ENCODE measurements at places on chromosomes 4 and X. TPM values are rescaled to one million over a fixed set of nuclear protein-coding genes. Genes with fewer than 3 reads are reported as not detected.

DNA sequence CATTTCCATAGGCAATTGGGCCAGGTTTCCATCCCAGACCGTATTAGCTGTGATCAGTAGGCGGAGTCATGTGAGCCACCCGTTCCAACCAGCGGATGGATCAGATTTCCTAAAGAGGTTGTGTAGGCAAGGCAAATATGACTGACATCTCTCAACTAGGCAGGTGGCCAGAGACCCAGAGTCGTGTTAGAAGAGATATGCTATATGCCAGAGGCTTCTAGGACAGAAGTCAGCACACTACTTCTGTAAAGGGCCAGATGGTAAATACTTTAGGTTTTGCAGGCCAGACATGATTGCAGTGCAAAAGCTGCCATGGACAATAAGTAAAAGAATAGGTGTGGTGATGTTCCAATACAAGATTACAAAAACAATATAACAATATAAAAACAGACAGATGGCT is 788.4 kb downstream of the RPA4 start:
- no peak for DNase-seq

- no peak for DNase-seq
Measured at GRCh38 chr4:67332627-67333026, 212.7 kb downstream of the CENPC start.

DNA sequence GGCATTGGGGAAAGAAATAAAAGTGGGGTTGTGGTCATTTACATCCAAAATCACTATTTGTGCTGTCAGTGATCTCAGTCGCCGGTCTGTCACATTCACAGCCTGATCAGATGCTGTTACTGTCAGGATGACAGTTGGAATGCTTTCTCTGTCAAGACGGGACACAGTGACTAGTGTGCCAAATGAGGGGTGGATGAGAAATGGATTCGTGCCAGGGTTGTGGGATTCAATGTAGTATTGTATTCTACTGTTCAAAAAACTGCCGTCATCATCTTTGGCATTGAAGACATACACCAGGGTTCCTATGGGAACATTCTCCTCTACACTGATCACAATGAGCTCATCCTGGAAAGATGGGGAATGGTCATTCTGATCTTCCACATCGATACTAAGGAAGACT is 171.1 kb downstream of the DCHS2 start:
- no peak for DNase-seq

DNA sequence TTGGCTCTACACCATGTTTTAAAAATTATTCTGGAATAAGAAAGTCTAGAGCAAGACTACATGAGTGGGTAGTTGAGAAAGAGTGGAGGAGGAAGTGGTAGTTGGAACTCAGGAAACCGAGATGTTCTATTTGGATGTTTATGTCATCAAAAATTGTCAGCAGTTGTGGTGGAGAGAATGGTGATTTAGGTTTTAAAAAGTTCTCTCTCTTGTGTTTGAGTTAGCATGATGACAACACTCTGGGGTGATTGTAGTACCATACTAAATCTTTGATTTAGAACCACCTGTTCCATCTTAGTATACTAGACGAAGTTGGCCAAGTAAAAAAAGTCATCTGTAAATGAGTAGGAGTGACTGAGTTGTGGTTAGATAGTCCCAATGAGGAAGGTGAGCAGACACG is 40.7 kb downstream of the KLHL2 start:
- no peak for DNase-seq

- no peak for DNase-seq
Measured at GRCh38 chr4:123554801-123555232, 158.2 kb downstream of the SPRY1 start.

DNA sequence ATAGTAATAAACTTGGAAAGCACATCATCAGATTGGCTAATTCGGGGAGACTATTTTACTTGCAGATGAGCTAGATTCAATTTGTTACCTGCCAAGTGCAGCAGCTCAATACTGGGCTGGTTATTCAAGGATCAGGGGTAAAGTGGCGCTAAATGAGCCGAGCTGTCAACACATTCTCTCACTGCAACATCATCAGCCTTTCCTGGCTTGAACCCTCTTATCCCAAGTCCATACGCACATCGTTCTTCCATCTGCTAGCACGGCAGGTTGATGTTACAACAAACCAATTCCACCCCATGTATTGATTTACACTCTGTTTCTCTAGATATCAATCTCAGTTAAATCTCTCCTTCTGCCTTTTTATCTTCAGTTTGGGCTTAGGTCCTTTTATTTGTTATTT is 2101.5 kb upstream of the AGA start:
- no peak for DNase-seq

DNA sequence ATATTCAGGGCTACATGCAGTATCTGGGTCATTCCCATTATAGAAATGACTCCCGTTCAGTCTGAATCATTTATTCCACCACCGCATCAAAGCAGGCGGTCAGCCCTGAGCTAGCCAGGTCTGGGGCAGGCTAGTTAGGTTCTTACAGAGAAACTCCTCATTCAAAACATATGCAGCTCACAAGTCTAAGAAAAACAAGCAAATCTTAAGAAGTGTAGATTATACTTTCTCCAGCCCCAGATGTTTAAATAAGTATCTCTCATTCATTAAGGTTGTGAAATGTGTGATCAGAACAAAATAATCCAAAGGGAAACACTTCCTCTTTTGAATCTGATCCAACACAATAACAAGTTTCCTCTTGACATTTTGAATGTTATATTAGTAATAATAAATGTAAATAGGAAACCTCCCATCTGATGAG is 441.9 kb downstream of the INPP4B start:
- peak; percentile 43 for DNase-seq

GRCh38 chr4:5012244-5012898 is 6.9 kb downstream of the CYTL1 start:
- DNase-seq: no peak

GRCh38 chrX:29666366-29666765 is 549.0 kb upstream of the MAGEB2 start:
- no peak for DNase-seq

DNA sequence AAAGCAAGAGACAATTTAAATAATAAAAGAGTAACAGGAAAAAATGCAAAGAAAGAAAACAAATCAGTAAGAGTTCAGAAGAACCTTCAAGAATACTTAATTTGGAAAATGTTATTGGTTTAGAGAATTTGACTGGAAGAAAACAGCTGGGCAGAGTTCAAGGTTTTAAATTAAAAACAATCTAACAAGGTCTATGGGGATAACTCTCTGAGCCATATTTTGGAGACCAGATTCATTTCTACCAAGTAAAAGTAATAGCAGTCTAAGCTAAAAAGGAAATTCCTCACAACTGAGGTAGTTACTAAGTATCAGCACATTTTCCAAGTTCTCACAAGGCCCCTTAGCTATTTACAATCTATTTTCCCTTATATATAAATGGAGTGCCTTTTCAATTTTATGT is 82.4 kb upstream of the TFDP3 start:
- DNase-seq: no peak

DNA sequence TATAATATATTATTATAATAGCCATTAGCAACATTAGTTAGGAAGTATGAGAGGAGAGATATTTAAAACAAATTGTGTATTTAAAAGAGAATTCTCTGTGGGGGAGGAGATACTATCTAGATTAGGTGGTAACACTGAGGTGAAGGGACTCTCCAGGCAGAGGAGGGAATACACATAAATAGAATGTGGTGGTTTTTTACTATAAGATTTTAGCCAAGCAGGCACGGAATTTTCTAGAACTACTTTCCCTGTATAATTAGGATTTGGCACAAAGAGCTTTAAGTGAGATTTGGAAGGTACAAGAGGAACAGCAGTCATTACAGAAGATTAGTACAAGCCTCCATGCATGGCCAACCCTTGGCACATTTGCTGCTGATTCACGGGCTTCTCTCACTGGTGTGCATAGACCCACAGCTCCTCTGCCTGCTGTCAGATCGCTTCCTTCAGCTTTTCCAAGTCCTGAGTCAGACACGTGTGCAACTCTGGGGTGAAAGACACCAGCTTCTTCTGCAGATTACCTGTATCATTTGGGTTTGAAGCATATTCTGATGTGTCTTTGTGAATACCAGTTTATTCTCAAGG is 685.5 kb downstream of the KCTD8 start:
- DNase-seq: no peak

DNA sequence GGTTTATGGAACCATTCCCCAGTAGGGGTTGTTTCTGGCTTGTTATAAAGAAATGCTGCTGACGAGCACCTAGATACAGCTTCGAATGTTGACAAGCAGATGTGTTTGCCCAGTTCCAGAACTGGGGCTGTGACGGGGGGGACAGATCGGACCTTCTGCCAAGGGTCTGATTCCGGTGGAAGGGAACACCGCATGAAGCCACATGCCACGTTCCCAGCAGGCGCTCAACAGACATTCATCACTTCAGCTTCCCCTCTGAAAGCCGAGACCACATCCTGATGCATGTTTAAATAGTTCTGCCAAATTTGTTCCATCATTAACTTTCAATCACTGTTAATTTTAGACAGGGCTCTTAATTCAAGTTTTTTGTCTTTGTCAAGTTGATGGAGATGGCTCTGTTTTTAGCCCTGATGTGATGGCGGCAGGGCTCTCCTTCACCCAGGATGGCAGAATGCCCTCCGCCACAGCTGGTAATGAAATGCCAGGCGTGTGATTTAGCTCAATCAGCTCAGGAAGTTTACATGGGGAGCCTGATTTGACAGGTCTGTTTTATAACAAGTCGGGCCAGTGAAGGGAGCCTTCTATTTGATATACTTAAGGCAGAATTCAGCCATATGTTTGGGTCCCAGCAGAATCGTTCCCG is 57.4 kb downstream of the PSAPL1 start:
- DNase-seq: peak; percentile 68

- no peak for DNase-seq
Measured at GRCh38 chrX:53605004-53605403, 81.5 kb downstream of the HUWE1 start.

DNA sequence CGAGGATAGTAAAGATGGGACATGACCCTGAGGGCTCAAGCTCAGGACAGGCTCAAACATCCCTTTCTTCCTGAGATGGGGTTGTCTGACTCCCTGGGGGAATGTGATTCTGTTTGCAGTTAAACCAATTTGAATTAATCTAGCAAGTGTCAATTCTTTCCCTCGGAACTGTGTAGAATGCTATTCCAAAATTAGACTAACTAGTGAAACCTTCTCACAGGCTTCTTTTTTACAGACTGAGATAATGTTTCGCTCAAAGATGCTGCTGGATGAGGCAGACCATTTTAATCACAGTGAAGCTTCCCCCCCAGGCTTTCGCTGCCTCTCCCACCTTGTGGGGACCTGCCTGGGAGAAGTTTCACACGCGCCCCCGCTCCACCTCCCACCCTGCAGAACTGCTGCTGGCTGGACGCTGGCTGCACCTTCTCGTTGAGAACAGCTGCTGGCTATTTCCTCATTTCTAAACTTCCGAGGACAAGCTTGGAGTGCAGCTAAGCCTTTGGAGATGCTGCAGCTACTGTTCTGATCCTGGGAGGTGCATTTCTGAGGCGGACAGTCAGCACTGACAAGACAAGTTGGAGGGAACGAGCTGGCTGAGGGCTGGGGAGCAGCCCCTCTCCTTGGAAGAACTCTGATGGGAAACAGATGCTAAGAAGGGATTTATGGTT is 297.8 kb downstream of the RAPGEF2 start:
- DNase-seq: no peak

DNA sequence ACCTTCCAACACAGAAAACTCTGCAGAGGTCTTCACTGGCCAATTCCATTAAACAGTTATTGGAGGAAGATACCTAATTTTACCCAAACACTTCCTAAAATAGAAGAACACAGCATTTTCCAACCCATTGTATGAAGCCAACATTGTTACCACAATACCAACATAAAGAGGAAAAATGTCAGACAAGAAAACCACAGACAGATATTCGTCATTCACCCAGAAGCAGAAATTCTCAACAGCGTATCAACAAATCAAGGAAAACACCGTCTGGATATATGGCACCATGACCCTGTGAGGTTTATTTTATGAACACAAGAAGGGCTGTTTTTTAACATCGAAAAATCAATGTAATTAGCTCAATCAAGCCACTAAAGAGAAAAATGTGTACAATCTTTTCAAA is 255.6 kb downstream of the ASMT start:
- no peak for DNase-seq

- peak; percentile 20 for DNase-seq
Measured at GRCh38 chrX:8868906-8869305, 67.7 kb upstream of the FAM9A start.

- no peak for DNase-seq
Measured at GRCh38 chrX:10135561-10136399, 21.0 kb upstream of the CLCN4 start.

GRCh38 chr4:183996868-183997267 is 91.8 kb downstream of the STOX2 start:
- no peak for DNase-seq

DNA sequence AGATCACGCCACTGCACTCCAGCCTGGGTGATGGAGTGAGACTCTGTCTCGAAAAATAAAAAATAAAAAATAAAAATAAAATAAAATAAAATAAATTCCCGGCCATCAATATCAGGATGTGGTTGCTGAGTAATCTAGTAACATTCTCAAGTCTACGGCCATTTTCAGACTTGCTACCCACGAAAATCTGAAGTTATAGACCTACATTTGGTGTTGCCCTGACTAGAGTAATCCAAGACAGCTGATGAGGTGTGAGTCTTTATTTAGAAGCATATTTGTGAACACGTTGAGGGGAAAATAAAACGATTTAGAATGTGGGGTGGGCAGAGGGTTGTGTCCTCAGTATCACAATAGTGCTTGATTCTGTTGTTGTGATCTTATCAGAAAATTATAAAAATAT is 130.2 kb upstream of the MID1 start:
- no peak for DNase-seq

GRCh38 chr4:1211371-1211770 is 37.6 kb downstream of the CTBP1 start:
- DNase-seq: no peak

DNA sequence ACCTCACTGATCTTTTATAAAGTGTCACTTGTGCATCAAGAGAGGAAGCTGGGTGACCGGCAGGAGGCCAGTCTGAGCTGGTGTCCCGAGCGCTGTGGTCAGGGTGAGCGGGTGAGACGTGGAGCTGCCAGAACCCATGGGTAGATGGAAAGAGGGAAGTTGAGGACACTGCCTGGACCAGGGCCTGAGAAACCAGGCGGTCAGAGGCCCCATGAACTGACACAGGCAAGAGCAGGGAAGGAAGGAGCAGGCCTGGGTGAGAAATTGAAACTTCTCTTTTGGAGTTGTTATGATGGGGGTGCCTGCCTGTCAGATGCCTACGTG is 192.6 kb downstream of the AFAP1 start:
- DNase-seq: no peak

DNA sequence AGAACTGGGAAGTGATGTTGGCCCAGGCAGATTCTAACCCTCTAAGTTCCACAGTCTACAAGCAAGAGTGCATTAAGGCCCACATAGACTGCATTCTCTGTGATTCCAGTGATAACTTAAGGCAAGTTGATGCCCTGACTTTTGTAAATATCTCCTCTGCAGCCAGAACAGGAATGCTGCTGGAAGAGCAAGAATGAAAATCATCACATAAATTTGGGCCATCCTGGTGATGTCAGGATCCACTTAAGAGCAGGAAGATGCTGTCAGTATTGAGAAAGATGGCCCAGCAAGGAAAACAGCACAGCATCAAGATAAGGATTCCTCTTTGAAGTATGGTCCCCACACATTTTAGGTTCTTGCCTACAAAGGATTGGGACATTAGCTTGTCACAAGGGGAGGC is 52.4 kb downstream of the TMPRSS11F start:
- no peak for DNase-seq

- no peak for DNase-seq
Measured at GRCh38 chr4:107647591-107647990, 72.4 kb downstream of the PAPSS1 start.

FGD1 gene
- total RNA-seq: 21.5 TPM

SMIM31 gene
- not detected for total RNA-seq

CLIC2 gene
- total RNA-seq: 1.7 TPM

CCDC158 gene
- not detected for total RNA-seq

BEND4 gene
- total RNA-seq: 0.13 TPM

XIAP gene
- total RNA-seq: 37.7 TPM

VSIG4 gene
- total RNA-seq: not detected
